ENCODE measurements at places on chromosomes 2 and 18. TPM values are rescaled to one million over a fixed set of nuclear protein-coding genes. Genes with fewer than 3 reads are reported as not detected.

- no peaks in the 10 kb centered on the region for H3K36me3 ChIP-seq
- no peaks in the 10 kb centered on the region for H3K4me1 ChIP-seq
- no peak for DNase-seq
- peaks cover 3% of the 10 kb centered on the region for H3K27me3 ChIP-seq
- H3K27ac ChIP-seq = no peak overlapping the region
Measured at GRCh38 chr2:198273660-198274059, 469.3 kb downstream of the PLCL1 start.

DNA sequence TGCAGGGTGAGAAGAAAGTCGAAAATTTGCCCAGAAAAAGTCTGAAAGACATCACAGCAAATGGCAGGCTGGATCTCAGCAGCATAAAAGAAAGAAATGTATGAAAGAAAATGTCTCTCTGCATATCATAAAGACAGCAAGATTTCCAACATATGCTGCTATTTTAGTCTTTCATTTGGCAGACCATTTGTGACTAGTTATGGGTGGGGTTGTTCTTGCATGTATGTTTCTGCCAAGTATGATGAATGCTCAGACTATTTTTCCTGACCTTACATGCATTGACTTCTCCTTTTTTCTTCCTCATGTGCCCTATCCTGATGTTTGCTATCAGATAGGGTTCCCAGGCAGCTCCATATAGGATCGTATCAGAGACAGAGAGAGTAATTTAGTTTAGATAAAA is 58.5 kb upstream of the PARD3B start:
- no peaks in the 10 kb centered on the region for H3K27me3 ChIP-seq
- no peak for DNase-seq
- H3K4me1 ChIP-seq = no peaks in the 10 kb centered on the region
- no peak overlapping the region for H3K27ac ChIP-seq

- no peak for DNase-seq
- no peak overlapping the region for H3K27ac ChIP-seq
- peaks cover 2% of the 10 kb centered on the region for H3K27me3 ChIP-seq
- no peaks in the 10 kb centered on the region for H3K4me1 ChIP-seq
Measured at GRCh38 chr2:85476624-85477023, 58.1 kb downstream of the SH2D6 start.

Gene RGPD3
- total RNA-seq = 0.16 TPM

DNA sequence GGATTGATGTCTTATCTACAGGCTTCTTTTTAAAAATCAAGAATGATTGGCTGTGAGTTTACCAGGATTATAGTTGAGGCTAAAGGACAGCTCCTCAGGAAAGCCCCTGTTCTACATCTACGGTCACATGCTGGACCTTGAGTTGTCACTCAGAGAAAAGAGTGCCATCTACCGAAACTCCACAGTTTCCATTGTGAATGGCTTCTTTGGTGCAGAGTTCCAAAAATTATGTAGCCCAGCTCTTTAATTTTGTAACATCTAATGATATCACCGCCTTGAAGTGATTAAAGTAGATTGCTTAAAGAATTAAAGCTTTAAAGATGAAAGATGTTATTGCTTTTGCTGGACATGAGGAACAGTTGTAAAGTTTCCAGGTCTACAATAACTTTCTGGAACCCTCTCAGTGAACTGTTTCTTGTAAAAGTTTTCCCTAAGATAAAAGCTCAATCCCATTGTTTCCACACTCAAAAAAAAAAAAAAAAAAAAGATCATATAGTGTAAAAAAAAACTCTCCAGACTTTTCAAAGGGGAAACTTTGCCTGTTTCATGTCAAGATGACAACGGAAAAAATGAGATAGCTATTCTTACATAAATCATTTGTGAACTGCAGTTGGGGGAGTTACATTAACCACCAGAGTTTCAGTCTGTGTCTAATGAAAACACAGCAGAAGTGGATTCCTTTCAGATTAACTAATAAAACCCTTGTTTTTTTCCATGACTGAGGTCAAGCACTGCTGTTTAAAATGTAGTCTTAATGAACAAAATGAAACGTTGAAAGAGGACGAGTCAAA is 4.3 kb downstream of the COL3A1 start:
- H3K27me3 ChIP-seq = no peaks in the 10 kb centered on the region
- H3K4me3 ChIP-seq = no peak overlapping the region
- no peaks in the 10 kb centered on the region for H3K4me1 ChIP-seq
- DNase-seq = no peak
- no peak overlapping the region for H3K27ac ChIP-seq

GRCh38 chr2:240198226-240198625 is 57.8 kb upstream of the OTOS start:
- no peak overlapping the region for H3K27ac ChIP-seq
- no peak for DNase-seq
- H3K27me3 ChIP-seq = peaks cover 37% of the 10 kb centered on the region
- H3K4me1 ChIP-seq = no peaks in the 10 kb centered on the region
- H3K36me3 ChIP-seq = no peaks in the 10 kb centered on the region

DNA sequence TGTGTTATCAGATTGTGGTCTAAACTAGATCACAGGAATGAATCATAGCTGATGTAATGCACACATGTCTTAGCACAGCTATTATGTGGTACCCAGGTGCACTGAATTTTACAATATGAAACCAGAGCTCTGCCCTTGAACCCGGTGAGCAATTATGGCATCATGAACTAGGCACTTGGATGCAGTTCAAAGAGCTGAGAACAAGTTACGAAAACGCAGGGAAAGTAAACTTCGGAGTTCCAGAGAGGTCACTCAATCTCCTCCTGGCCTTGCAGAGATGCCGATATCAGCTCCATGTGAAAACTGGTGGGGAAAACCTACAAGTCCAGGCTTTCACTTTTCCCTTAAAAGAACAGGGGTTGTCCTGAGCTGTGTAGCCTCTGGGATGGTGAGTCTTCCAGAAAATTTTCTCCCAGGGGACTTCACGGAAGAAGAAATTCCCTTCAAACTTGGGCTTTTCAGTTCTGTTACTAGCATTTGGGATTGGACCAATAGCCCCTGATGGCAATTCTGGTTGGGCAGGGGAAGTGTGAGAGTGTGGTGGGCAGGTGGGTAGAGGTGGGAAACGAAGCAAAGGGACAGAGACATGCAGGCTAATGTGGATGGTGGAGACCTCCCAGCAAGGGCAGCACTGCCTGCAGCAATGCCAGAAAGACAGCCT is 71.1 kb upstream of the SH3BP4 start:
- H3K27me3 ChIP-seq = no peaks in the 10 kb centered on the region
- no peaks in the 10 kb centered on the region for H3K36me3 ChIP-seq
- H3K4me3 ChIP-seq = no peak overlapping the region
- H3K4me1 ChIP-seq = no peaks in the 10 kb centered on the region
- no peak for DNase-seq
- no peak overlapping the region for H3K27ac ChIP-seq

DNA sequence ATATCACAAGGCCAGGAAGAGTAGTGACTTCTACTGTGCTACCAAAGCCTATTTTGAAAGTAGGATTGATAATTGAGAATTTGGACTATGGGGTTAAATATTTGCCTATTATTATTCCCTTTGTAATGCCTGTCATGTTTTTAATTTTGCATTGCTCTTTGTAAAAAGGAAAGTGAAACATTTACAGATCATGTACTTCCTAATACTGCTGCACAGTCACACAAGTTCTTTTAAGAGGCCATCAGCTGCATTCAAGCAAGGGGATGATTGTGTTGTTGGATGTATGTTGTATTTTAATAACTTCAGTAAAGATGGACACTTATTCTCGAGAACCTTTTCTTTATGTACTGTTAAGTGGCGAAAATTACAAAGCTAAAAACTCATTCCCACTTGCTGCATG is 70.1 kb downstream of the PLEKHA3 start:
- H3K27me3 ChIP-seq = no peaks in the 10 kb centered on the region
- H3K36me3 ChIP-seq = peaks cover 46% of the 10 kb centered on the region
- no peak overlapping the region for H3K4me3 ChIP-seq
- no peaks in the 10 kb centered on the region for H3K4me1 ChIP-seq

GRCh38 chr2:1509271-1510065 is 96.2 kb downstream of the TPO start:
- peak overlapping the region; percentile 12 for H3K27ac ChIP-seq
- H3K36me3 ChIP-seq = no peaks in the 10 kb centered on the region
- peaks cover 14% of the 10 kb centered on the region for H3K4me1 ChIP-seq
- peaks cover 9% of the 10 kb centered on the region for H3K27me3 ChIP-seq

DNA sequence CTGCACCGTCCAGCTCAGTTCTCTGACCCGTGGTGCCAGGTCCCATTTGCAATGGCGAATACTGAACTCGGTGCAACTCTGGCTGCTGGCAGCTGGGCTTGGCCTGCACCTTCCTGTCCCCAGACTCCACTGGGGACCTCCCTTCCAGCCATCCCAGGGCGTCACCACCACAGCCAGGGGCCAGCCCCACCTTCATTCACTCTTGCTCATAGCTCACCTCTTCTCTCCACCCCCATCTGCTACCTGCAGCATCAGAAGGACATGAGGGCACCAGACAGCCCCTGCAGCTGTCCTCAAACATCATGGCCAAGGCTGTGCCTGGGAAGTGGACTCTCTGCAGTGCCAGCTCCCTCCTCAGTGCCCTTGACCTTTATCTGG is 16.2 kb upstream of the ALPI start:
- H3K27ac ChIP-seq = no peak overlapping the region
- DNase-seq = no peak
- H3K27me3 ChIP-seq = no peaks in the 10 kb centered on the region
- H3K4me3 ChIP-seq = no peak overlapping the region
- H3K36me3 ChIP-seq = no peaks in the 10 kb centered on the region

- no peaks in the 10 kb centered on the region for H3K4me1 ChIP-seq
- peaks cover 18% of the 10 kb centered on the region for H3K27me3 ChIP-seq
- no peak overlapping the region for H3K4me3 ChIP-seq
- H3K36me3 ChIP-seq = no peaks in the 10 kb centered on the region
- H3K27ac ChIP-seq = no peak overlapping the region
Measured at GRCh38 chr2:1729242-1729641, 15.1 kb downstream of the PXDN start.

- peaks cover 27% of the 10 kb centered on the region for H3K4me1 ChIP-seq
- H3K4me3 ChIP-seq = no peak overlapping the region
- peaks cover 10% of the 10 kb centered on the region for H3K27me3 ChIP-seq
- no peak for DNase-seq
Measured at GRCh38 chr2:202030691-202031090, 3.0 kb upstream of the FZD7 start.

DNA sequence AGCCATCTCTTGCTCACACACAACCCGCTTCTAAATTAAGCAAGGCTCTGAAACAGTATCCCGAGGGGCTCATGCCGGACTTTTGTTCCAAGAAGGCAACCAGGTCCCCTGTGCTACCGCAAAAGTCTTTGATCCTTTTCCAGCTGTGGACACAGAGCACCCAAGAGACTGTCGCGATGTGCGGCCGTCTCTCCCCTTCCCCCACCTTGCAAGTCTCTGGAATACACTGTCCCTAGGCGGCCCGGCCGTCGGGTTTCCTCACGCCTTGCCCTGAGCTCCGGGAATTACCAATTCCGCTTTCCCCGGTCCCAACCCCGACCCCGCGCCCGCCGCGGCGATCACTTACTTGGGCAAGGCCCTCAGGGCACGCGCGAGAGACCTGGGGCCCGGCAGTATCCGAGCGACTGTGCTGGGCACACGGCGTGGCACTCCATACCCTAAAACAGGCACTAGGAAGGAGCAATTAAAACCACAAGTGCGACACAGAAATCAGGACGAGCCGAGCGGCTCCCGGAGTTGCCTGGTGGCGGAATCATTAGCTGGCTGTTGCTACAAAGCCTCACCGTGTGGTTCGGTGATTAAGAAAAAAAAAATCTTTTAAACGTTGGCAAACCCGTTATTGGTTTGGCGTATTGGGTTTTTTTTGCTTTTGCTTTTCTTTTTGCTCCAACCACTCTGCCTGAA is 2.2 kb upstream of the DLX1 start:
- DNase-seq = peak; percentile 29
- peaks cover 69% of the 10 kb centered on the region for H3K4me1 ChIP-seq
- peaks cover 18% of the 10 kb centered on the region for H3K27me3 ChIP-seq
- peak overlapping the region; percentile 2 for H3K4me3 ChIP-seq
- H3K36me3 ChIP-seq = no peaks in the 10 kb centered on the region

Gene MORN2
- total RNA-seq = 2.1 TPM

DNA sequence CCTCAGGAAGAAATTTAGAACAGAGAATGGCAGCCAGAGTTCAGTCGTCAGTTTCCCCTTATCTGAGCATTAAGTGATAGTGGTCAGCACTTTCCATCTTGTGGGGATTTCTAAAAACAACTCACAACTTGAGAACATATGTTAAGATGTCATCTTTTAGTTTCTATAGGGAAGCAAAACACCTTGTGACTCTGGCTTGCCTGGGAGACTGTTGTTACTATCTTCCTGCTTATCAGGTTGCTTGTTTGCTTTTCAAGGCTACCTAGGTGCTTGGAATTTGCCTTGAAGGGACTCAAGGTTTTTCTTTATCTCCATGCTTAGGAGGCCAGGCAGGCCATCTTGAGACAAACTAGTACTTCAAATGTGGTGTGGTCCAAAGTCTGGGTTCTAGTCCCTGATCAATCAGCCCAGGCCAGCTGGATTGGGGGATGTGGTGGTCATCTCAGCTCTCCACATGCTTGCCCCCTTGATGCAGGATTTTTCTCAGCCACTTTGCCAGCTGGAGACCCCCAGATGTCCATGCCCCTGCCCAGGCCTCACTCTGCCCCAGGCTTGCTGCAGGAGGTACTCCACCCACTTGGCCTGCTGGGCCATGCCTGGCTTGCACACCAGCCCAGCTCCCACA is 125.9 kb downstream of the LYPD1 start:
- DNase-seq = no peak
- no peaks in the 10 kb centered on the region for H3K4me1 ChIP-seq
- H3K27me3 ChIP-seq = no peaks in the 10 kb centered on the region
- no peak overlapping the region for H3K4me3 ChIP-seq

DNA sequence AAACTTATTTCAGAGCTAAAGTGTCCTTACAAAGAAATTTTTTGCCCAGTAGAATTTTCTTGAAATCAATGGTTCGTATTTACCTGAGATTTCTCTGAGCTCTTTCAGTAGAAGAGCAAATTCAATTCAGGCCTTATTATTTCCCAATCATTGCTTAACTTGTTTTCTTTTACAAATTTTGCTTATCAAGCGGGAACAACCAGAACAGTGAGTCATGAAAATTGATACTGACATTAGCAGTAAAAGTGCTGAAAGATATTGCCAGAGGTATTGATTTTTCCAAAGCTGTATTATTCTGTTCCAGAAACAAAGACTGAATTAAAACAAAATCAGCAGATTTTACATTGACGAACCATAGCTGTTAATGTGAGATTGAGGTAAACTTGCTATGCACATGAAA is 10.1 kb upstream of the RIOK3 start:
- H3K27ac ChIP-seq = no peak overlapping the region
- H3K4me3 ChIP-seq = no peak overlapping the region
- no peaks in the 10 kb centered on the region for H3K36me3 ChIP-seq
- H3K27me3 ChIP-seq = peaks cover 4% of the 10 kb centered on the region

GRCh38 chr2:203549406-203549805 is 14.3 kb upstream of the RAPH1 start:
- H3K4me1 ChIP-seq = no peaks in the 10 kb centered on the region
- no peak overlapping the region for H3K27ac ChIP-seq
- H3K4me3 ChIP-seq = no peak overlapping the region
- no peaks in the 10 kb centered on the region for H3K36me3 ChIP-seq

Gene CCDC141
- 16.8 TPM for total RNA-seq

Gene AGXT
- total RNA-seq = 0.76 TPM
